Activated CD4-positive, alpha-beta T cell treated with anti-CD3 and anti-CD28 coated beads, Interleukin-10, Interleukin-2, amounts not matched to agents 100 ng/mL and 50 ng/mL, durations not matched to agents 16 hours and 8 hours (primary cell): ENCODE measurements at places on chromosomes 6 and 20.

- no peak for DNase-seq
These were observed 3.1 kb downstream of the MAP1LC3A start for GRCh38 chr20:34561661-34562060.

DNA sequence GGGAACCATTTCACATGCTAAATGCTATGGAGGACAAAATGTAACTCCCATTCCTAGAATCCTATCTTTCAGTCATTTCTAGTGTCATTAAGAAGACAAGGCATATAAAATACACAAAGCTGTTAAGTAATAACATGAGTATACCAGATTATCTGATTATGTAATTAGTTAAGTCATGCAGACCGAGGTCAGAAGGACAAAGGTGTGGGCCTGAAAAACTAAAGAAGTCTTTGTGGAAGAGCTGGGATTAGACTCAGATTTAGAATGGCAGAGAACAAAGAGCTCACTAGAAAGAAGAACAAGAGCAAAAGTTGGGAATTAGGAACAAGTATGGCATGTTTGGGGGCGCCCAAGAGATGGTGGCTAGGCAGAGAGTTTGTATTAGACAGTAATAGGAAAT lies 37.0 kb downstream of the EFHC1 start:
- no peak for DNase-seq

- peak; percentile 38 for DNase-seq
These were observed 18.4 kb upstream of the SLC22A1 start for GRCh38 chr6:160102956-160103824.

GRCh38 chr6:164124986-164125385 lies 710.5 kb downstream of the QKI start:
- DNase-seq: no peak

GRCh38 chr20:16100111-16100510 lies 473.1 kb downstream of the KIF16B start:
- DNase-seq: no peak

DNA sequence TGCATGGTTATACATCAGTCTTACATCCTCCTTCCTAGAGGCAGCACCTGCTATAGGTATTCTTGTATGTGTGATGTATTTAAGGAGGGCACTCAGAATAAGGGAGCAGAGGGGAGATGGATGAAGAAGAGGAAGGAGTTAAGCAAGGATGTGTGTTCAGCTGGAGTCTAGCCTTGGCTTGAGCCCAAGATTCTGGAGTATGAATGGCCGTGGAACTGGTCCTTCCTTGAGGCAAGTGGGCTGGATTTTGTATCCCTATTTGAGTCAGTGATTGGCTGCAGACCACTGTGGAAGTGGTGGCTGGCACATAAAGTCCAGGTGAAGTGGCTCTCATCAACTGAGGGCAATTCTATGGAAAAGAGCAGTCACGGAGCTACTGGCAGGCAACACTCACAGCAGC lies 112.0 kb upstream of the RNF24 start:
- DNase-seq: no peak

DNA sequence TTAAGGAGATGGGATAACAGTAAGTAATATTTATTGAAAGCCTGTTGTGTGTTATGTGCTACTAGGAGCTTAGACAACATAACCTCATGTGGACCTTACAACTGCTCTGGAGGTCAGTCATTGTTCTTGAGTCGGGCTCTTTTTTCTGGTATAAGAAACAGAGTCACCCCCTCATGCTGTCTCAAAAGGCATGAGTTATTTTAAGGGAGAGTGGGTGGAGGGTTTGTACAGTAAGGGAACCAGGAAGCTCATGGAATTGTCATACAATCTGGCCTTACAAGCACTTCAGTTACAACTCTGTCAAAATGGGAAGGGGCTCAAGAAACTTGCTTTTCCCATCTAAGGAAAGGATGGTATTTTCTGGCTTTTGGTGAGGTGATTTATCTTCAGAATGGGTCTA lies 16.5 kb upstream of the DSE start:
- DNase-seq: no peak

DNA sequence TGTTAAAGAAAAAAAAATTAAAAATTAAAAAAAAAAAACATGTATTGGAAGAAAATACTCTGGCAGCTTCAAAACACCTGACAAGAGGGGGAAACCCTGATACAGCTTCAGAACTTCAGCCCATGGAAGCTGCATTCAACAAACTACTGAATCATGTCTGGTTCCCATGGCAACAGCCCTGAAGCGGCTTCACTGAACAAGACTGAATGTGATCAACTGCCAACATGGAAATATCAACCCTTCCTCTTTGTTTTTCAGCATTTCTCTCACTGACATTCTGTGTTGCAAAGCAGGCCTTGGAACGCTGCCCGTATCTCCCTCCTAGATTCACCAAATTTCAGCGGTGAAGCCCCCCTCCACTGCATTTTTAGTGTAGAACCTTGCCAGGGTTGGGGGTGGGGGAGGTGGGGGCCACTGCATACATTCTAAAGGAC lies 91.3 kb upstream of the SHLD1 start:
- DNase-seq: peak; percentile 18

- DNase-seq: no peak
These were observed 202.2 kb upstream of the PCSK2 start for GRCh38 chr20:17024513-17025119.

- DNase-seq: no peak
These were observed 67.4 kb upstream of the ASCC3 start for GRCh38 chr6:100948381-100949133.

- no peak for DNase-seq
These were observed 14.0 kb upstream of the TOP1 start for GRCh38 chr20:41014561-41015088.

- DNase-seq: no peak
These were observed 17.5 kb downstream of the KIF16B start for GRCh38 chr20:16555754-16556153.

DNA sequence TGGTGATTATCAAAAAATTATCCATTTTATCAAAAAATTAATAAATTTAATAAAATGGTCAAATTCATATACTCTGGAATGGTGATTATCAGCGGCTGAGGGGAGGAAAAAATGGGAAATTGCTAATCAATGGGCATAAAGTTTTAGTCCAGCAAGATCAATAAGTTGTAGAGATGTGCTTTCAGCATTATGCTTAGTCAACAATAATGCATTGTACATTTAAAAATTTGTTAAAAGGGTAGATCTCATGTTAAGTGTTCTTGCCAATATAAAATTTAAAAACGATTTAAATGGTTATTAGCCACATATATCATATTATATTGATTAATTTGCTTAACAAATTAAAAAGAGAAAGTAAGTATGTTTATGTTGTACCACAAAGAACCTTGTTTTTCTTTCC lies 56.6 kb downstream of the HS3ST5 start:
- no peak for DNase-seq

GRCh38 chr20:48599106-48599747 lies 228.6 kb downstream of the PREX1 start:
- no peak for DNase-seq

DNA sequence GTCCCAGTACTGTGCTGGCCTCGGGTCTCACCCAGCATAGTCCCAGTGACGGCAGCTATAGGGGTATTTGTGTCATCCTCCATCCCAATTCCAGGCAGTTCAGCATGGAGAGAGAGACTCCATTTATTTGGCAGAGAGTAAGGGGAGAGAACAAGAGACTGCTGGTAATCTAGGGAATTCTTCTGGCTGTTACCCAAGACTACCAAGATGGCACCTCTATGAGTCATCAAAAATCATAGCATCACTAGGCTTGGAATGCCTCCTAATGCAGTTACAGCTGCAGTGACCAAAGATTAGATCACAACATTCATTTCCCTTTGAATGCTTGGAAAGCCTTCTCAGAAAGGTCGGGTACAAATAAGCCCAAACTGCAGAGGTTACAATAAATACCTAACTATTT lies 660.4 kb upstream of the FLRT3 start:
- DNase-seq: no peak

DNA sequence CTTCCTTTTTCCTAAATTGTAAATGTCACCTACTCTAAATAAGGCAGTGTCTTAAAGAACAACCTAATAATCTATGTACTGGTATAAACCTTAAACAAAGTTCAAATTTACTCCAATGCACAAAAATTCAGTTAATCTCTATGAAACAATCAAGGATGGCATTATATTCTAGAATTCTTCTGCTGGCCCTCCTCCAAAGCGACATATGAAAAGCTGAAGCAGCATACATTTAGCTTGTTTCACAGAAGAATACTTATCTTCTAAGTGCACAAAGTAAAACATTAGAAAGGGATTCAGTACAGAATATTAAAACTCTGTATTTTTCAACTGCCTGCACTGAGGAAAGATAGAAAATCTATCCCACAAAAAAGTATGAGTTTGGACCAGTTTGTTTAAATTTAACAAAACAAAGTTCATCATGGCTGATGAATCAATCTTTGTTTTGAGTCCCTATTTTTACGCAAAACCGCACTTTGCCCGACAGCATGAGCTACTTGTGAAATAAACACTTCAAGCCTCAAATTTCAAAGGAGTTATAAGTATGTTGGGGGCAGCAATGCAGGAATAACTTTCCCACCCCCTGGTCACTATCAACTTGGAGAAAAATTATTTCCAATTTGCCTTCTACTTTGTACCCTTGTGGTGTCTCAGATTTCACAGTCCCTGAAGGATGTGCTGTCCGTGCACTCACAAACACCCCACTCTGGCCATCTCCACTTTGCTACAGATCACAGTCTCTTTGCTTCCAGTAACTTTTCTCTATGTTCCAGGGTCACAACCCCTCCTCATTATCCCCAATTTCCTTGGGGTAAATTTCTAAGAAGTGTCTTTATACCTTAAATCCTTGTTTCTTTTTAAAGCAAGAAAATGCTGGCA lies 238.2 kb downstream of the PRKN start:
- no peak for DNase-seq

GRCh38 chr6:73679009-73679408 lies 17.0 kb upstream of the CD109 start:
- DNase-seq: no peak

- DNase-seq: peak; percentile 15
These were observed 641 bp downstream of the SF3B5 start for GRCh38 chr6:144094731-144095133.

GRCh38 chr20:64005394-64005793 lies 24.5 kb downstream of the PRPF6 start:
- no peak for DNase-seq

GRCh38 chr6:30164714-30165113 lies 1.4 kb downstream of the TRIM15 start:
- DNase-seq: no peak

DNA sequence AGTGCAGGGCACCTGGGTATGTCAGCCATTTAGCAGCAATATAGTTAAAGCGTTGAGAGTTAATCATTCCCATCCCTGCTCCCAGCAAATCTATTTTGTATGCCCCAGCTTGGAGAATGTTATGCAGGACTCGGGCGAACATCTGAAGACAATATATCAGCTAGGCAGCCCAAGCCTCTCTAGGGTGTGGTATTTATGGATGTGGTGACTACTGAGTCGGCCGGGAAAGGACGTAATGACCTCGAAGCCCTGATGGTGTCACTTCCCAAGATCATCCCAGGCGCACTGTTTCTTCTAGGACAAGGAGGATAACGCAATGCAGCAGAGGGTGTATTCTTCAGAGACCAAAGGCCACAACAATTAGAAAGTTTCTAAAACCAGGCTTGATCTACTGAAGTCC lies 63.6 kb upstream of the FAM184A start:
- DNase-seq: no peak

DNA sequence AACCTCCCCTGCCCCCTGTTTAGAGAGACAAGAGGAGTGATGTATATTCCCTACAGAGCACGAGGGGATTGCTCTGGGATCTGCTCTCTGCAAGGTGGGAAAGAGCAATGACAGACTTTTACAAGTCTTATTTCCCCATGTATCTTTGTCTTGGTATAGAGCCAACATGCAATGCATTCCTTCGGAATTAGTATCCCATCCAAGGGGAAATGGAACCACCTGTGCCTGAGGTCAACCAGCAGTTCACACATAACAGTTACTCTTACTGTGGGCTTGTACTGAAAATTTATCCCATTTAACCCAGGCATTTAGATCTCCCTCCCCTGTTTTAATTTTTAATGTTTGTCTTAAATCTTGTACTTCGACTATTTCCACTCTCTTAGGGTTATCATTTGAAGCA lies 250.4 kb downstream of the C6orf118 start:
- DNase-seq: no peak

- DNase-seq: no peak
These were observed 9.7 kb upstream of the IBTK start for GRCh38 chr6:82257088-82257774.

- DNase-seq: no peak
These were observed 38.6 kb downstream of the DNAH8 start for GRCh38 chr6:38753707-38754106.

DNA sequence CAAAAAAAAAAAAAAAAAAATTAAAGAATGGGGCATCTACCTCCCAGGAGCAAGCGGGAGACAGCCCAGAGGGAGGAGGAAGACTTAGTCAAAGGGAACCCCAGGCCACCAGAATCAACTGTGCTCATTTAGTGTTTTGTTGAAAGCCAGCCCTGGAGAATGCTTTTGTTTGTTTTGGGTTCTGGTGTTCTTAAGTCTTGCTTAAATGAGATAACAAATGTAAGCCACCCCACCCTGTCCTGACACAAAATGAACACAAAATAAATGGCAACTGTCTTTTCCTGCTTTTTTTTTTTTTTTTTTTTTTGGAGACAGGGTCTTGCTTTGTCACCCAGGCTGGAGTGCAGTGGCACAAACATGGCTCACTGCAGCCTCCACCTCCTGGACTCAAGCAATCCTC lies 165.0 kb upstream of the JARID2 start:
- no peak for DNase-seq

DNA sequence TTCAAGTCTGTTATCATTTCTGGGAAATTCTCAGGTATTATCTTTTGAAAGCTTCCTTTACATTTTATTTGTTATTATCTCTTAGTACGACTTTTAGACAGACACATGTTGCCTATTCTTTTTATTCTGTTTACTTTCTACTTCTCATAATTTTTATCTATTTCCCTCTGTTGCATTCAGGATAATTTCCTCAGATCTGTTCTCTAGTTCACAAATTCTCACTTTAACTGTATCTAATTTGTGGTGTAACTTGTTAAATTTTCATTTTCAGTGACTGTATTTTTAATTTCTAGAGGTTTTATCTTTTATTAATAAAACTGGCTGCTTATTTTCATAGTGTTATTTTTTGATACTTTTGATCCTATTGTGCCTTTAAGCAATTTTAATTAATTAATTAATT lies 16.0 kb downstream of the ATRN start:
- DNase-seq: no peak

DNA sequence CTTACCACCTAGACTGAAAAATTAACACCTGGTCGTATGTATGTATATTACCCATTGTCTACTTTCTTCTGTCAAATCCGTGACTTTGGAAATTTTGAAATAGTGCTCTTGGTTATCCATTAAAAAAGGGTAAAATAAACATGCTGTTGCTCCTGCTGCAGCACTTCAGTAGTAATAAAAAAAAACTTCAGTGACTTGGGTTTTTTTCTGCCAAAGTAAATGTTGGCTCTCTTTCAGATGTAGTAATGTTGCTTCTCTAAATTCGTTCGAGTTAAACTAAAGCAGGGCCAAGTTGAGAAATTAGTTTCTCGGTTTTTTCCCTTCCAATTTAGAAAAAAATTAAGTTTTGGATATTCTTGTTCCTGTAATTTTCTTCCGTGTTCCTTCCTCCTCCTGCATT lies 34.2 kb downstream of the JARID2 start:
- no peak for DNase-seq

- DNase-seq: no peak
These were observed 35.2 kb downstream of the DOK5 start for GRCh38 chr20:54510541-54511129.
